Cortex of kidney (tissue), 1 donor: ENCODE measurements at places on chromosomes 12 and 14.

- DNase-seq = no peak
These were observed 49.4 kb downstream of the LTBP2 start for GRCh38 chr14:74562515-74563232.

- no peak for DNase-seq
These were observed 24.1 kb upstream of the PELI2 start for GRCh38 chr14:56094076-56094475.

- DNase-seq = no peak
These were observed 2.1 kb upstream of the TUBA1A start for GRCh38 chr12:49190974-49191373.

- DNase-seq = no peak
These were observed 44.4 kb downstream of the ANO2 start for GRCh38 chr12:5900533-5901205.

DNA sequence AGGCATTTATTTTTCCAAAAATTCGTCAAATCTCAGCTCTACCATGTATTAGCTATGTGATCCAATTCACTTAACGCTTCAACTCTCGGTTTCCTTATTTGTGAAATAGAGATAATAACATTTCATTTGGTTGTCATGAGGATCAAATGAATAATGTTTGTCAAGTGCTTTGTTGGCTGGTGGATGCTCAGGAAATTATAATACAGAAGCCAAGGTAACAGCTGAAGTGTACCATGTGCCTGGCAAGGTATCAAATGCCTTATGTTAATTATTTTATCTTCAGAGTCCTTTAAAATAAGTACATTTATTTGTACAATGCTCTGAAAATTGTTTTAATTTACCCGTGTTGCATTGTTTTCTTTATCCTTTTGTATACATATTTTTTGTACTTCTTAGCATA is 6.1 kb upstream of the PRKCH start:
- DNase-seq = no peak

- DNase-seq = no peak
These were observed 15.5 kb downstream of the CMKLR1 start for GRCh38 chr12:108323581-108323980.

- DNase-seq = no peak
These were observed 152.3 kb downstream of the ZNF664 start for GRCh38 chr12:124125203-124125871.

DNA sequence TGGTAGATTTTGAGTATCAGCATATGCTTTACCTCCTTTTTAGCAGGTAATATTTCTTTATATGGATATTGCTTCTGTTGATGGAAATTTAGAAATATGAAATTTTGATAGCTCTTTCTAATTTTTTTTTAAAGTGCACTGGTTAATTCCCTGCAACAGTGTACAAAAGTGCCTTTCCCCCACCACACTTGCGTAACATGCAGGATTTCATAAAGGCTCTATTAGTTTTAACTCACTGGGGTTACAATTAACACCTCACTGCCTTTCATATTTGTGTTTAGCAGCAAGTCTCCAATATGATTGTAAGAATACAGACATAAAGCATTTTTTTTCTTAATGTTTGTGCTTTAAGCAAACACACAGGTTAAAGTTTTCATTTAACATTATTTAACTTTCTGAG is 25.6 kb downstream of the MNAT1 start:
- DNase-seq = no peak

GRCh38 chr12:57240066-57240921 is 10.7 kb downstream of the STAC3 start:
- DNase-seq = no peak

- no peak for DNase-seq
These were observed 122.2 kb downstream of the NCOR2 start for GRCh38 chr12:124445121-124445718.
